ENCODE measurements at places on chromosomes 1 and 21.
A peak's percentile ranks its signal among the peaks of the same experiment; 100 is the strongest.

- DNase-seq: peak; percentile 30
Observed at GRCh38 chr1:75172556-75172955, 38.4 kb downstream of the LHX8 start.

DNA sequence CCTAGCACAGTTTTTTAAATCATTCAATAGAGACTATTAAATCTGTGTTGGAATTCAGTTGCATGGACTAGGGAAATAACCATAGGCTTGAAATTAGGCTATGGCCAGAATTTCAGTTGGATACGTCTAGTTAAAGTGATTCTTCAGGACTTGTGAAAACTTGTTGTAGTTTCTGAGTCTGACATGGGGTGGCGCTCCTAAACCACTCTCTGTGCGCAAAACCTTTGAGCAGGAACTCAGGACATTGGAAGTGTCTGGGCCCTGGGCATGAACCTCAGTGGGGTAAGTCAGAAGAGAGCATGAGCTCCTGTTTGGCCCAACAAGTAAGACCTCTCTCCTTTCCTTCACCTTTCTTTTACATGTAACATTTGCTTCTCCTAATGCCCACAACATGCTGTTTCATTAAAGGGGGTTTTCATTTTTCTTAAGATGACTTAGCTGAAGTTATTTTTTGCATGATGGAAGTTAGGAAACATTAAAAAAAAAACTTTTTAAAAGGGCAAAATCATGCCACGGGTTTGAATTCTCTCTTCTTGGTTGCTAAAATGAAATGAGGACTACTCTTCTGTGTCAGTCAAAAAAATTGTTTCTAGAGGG is 17.1 kb upstream of the CCDC190 start:
- DNase-seq: peak; percentile 64

- DNase-seq: peak; percentile 65
Observed at GRCh38 chr1:58814251-58815068, 30.6 kb upstream of the JUN start.

DNA sequence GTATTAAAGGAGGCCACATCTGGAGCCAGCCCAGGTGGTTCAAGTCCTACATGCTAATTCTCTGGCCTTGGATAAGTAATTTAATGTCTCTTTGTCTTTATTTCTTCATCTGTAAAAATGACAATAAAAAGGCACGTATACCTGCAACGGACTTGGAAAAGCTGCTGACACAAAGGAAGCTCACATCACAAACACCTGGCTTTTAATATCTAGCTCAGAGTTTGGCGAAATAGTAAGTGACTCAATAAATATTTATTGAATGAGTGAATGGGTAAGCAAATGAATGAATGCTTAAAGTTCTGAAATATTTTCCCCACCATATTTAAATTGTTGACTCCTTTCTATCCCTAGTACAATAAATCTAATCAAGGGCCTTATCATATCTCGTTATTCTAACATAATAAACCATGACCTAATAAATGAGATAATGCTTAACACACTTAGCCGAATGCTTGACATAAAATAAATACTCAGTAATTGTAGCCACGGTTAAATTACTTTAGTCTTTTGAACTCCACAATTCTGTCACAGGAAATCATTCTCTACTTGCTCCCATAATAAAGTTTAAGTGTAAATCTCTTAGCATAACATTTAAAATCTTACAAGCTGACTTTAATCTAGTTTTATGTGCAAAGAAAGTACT is 74.7 kb upstream of the PALMD start:
- DNase-seq: no peak

- DNase-seq: no peak
Observed at GRCh38 chr1:111491070-111491469, 12.4 kb downstream of the ADORA3 start.

GRCh38 chr1:11345971-11346715 is 73.1 kb downstream of the UBIAD1 start:
- DNase-seq: no peak

DNA sequence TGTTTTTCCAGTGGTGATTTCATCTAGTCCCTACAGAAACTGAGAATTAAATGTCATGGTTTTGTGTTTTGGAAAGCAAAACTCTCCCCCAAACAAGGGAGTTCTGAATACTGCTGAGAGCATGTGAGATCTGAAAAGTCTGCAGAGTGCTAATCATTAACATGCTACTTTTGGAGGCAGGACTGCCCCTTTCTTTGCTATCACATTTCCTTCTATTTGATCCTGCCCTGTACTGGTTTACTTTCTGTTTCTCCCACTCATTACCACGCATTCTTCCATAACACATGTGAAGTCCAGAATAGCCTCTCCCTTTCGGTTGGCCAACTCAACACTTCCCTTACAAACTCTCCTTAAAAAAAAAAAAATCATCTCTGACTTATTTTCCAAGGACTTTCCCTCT is 63.6 kb downstream of the GADD45A start:
- DNase-seq: no peak

- peak; percentile 89 for DNase-seq
Observed at GRCh38 chr1:42419126-42419821, 36.5 kb downstream of the ZMYND12 start.

DNA sequence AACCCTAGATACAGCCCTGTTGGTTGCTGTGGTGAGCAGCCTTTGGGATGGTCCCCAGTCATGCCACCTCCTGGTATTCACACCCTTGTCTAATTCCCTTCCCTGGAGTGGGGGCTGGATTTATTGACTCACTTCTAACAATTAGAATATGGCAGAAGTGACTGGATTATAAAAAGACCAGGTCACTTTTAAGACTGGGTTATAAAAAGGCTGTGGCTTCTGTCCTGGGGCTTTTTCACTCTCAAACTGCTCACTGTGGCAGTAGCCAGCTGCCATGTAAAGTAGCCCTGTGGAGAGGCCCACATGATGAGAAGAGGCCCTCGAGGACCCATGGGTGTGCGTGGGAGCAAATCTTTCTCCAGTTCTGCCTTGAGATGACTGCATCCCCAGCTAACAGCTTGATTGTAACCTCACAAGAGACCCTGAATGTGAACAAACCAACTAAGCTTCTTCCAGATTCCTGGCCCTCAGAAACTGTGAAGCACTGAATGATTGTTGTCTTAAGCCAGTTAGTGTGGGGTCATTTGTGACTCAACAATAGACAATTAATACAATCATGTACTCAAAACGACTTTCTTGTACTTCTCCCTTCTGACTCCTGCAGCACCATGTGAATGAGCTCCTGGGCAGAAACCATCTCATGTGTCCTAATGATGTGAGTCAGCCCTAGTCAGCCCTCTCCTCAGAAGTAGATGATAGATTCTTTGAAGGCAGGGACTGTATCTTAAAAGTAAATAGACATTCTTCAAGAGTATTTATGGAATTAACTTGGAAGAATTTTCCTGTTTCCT is 234.9 kb downstream of the TNR start:
- DNase-seq: no peak

DNA sequence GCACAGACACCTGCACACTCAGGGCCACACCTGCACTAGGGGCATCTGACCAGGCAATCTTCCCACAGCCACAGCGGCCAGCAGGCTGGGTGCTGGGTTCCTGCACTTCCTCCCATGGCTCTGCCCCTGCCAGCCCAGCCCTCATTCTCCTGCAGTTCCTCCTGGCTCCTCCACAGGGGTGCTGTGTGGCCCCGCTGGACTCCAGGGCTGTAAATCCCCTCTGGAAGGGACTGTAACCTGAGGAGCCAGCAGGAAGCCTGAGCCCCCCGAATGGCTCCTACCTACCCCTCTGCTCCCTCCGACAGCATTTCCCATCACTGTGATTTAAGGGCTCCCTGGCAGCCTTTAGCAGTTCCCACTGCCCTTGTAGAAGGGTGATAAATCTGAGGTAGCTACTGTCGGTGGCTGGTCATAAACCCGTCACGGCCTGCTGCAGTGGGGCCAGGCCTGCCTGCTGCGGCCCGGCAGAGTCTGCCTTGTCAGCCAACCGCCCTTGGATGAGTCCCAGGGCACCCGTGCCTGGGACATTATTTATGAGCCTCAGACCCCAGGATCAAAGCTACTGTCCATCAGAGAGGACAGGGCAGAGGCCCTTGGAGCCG is 8.8 kb downstream of the UBL4B start:
- DNase-seq: no peak

DNA sequence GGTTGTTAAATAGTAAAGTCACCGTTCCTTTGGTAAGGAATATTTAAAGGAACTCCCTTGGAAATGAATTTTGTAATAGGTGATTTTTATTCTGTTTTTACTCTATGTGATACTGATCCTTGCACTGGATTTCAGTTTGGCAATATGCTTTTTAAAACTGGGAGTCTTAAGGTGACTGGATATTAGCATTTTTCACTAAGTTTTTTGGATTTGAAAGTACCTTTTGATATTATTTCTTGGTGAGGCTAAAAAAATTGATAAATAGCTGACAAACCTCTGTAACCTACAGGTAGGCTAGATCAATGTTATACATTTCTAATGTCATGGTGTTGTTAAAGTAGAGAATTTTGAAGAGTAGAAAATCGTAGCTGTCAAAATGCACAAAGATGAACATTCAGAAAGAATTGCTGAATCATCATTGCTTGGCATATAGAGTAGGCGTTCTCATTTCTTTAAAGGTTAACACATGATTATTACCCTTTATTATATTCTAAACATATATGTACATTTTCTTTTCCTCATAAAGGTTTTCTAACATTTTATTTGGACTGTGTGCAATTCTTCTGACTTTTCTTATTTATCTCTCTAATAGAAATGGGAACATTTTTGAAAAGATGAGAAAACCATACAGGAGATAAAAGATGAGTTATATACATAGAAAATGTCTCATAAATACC is 1.5 kb upstream of the DNAJB4 start:
- no peak for DNase-seq

- DNase-seq: no peak
Observed at GRCh38 chr1:106995970-106996369, 60.5 kb upstream of the PRMT6 start.

DNA sequence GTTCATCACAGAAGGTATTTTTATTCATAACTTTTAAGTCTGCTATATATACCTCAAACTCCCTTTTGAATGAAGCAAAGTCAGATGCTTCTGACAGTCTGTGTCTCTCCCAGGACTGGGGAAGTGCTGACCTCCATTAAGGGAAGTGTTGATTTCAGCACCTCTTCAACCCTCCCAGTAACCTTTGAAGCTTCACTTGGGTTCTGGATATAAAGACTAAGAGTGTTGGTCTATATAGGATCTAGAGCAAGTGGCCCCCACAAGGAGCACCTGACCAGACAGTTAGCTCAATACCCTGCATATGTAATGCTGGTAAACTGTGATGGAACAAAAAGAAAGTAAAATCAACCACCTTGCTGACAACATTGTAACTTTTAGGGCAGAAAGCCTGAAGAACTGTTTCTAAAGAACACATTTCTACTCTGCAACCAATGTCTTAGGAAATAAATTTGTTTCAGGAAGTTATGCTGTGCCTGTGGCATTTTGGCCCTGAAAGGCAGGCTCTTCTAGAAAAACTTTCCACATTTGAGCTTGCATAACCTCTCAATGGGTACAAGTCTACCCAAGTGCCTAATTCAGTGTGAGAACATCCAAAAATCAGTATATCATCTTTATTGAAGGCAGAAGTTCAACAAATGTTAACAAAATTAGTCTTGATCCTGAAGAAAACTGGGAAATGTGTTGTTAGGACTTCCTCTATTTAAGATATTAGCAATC is 865 bp upstream of the PTPN22 start:
- no peak for DNase-seq

DNA sequence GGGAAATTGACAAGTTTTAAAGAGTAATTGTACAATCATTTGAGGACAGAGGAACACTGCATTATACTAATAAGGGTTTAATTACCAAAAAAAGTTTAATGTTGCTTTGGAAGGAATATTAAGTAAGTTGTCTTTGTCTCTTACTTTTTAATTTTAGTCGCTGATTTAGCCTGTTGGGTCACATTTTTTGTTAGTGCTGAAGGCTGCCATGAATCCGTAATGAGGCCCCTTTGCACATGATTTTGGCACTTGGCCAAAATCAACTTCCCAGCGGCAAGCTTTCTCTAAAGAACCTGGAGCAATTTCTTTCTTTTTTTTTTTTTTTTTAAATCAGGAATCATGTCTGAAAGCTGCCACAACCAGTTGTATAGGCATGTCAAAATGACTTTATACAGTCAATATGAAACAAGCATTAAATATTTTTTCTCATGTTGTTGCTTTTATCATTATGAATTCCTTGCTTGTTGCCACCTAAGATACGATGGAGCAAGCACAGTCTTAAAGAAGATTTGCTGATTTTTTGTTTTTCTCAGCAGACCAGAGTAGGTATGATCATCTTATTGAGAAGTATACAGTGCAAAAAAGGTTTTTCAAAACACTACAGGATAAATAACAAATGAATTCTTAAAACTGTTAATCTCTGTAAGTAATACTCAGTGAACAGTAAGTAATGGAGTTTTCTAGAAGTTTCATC is 690.4 kb downstream of the USP25 start:
- peak; percentile 78 for DNase-seq

GRCh38 chr1:17591814-17592430 is 52.4 kb downstream of the ARHGEF10L start:
- DNase-seq: no peak

GRCh38 chr1:114314098-114314497 is 160.4 kb upstream of the SYT6 start:
- DNase-seq: no peak
